ENCODE measurements at places on chromosomes 7 and 10. TPM values are rescaled to one million over a fixed set of nuclear protein-coding genes. Genes with fewer than 3 reads are reported as not detected.

The ZNF804B gene
- total RNA-seq: not detected

The NUTM2A gene
- 0.86 TPM for total RNA-seq

The CTTNBP2 gene
- 7.9 TPM for total RNA-seq

The RBM48 gene
- 7.8 TPM for total RNA-seq

DNA sequence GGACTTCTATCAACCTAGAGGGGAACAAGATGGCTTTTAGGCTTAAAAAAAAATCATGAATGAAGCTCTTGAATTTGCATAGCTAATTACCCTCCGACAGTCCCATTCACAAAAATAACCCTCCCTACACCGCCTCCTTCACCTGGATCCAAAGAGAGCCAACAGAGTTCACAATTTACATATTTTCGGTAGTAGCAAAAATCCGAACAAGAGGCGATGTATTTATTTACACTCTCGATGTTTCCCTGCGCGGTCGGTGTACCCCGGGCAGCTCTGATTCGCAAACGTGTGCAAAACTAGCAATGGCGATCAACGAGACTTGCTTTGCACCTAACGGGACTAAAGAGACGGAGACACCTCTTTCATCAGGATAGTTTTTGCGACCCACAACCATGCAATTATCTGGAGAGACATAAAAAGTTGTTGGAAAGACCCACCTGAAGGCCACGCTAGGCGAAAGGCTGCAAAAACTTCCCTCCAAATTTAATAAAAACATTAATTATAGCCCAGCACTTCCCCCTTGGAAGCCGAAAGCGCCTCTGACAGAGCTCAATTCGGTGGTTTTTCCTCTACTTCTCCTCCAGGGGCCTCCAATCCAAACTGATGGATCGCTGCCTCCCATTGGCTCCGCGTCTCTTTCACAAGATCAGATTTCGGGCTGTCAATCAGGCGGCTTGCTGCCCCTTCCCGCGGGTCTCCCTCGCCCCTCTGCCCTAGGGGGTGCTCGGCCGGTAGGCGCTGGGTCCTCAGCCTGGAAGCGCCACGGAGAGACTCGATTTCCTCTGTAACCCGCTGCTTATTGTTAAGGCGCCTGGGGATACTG is at the start of gene ETV1:
Gene ETV1, minus strand, starts transcription at position 541 of the 823 bp plus-strand sequence. CDS start 614 bp downstream, outside the sequence.
- DNase-seq: peak; percentile 87

DNA sequence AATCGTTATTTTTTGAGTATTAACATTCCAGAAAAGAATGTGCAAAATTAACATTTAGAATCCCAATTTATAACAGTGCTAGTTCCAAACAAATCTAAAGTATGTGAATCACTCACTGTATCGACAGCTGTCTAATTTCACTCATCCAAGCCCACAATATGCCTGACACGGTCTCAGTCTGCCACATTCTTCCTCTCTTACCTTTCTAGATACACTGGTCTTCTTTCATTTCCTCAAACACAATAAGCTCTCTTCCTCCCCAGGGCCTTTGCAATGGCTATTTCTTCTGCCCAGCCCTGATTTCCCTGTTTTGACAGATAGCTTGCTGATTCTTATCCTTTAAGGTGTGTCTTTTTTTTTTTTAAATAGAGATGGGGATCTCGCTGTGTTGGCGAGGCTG is 48.8 kb downstream of the UBE2H start:
- DNase-seq: no peak

DNA sequence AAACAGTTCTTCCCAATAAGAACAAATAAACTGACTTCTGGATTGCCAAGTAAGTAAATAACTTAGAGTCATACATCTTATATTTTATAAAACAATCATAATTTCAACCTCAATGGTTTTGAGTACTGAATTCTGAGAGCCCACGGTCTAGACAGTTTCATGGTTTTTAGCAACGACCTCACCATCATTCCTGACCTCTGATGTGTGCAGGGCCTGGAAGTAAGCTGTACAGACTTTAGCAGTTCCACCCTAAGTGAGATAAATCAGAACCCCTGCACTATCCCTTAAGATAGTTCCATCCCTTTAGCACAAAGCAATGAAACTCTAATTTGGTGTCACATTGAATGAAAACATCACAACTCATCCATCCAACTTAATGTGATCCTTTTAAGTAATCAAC is 86.0 kb downstream of the NEBL start:
- no peak for DNase-seq

GRCh38 chr7:85019778-85020177 is 167.1 kb downstream of the SEMA3D start:
- no peak for DNase-seq

GRCh38 chr7:34087892-34088891 is 182.9 kb downstream of the BMPER start:
- DNase-seq: no peak

DNA sequence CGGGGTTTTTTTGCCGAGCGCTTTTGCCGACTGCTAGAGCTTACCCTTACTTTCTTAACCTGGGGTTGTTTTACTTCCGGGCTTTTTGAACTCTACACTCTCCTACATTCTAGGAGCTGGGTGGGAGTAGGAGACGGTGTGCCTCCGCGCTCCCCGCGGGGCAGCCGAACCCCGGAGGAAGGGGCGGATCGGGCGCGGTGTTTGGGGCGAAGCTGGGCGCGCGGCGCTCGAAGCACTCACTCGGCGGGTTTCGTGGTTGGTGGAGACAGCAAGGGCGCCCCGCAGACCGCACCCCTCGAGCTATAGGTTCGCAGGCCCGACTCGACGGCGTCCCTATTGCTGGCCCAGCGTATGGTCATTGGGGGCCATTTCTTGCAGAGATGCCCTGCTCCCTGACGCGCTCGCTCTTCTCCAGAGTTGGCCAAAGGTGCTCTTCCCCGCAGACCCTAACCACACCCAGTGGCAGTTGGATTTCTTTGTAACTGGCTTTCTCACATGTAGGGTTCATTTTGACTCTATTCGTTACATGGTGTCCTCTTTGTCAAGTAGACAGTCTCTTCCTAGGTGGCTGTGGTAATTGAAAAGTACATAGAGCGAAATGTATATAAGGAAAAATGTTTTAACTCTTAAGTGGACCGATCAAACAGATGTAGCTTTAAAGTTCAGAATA is 364 bp downstream of the ZNF518A start:
- DNase-seq: peak; percentile 90

DNA sequence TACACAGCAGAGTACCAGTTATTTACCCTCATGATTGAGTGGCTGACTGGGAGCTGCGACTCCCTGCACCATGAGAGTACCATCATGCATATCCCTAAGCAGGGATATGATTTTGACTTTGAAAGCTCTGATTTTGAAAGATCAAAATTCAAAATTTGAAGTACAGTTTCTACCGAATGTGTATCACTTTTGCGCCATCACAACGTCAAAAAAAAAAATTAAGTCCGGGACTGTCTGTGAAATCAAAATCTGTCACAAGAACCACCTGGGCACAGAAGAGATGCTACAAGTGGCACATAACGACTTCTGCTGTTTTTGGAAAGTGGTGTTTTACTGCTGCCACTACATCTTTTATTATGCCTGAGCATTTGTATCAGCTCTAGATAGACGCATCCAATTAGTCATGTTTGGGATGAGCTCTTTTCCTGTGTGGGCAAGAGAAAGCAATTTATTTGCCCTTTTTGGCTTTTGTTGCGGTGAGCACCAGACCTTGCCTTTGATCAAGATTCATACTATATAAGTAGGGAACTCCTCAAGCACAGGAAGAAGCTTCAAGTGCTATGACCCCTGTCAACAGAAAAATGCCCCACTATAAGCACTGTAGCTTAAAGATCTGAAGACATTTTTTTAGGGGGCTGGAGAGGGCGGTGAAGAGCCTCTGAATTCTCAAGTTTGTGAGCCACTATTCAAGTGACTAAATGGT is 10.7 kb downstream of the MTPN start:
- no peak for DNase-seq

GRCh38 chr10:104435822-104436221 is 82.2 kb downstream of the CFAP58 start:
- DNase-seq: no peak

- DNase-seq: peak; percentile 83
Measured at GRCh38 chr7:150974468-150975391, 3.4 kb downstream of the KCNH2 start.

GRCh38 chr7:43585562-43585961 is 2.7 kb downstream of the STK17A start:
- DNase-seq: no peak

All from posterior vena cava (tissue), 2 donors.